ENCODE measurements at places on chromosomes 2 and 18.

- DNase-seq, result no peak
Measured at GRCh38 chr2:70101174-70101573, 13.9 kb downstream of the PCBP1 start.

- no peak for DNase-seq
Measured at GRCh38 chr2:70902067-70902442, 33.6 kb upstream of the ATP6V1B1 start.

DNA sequence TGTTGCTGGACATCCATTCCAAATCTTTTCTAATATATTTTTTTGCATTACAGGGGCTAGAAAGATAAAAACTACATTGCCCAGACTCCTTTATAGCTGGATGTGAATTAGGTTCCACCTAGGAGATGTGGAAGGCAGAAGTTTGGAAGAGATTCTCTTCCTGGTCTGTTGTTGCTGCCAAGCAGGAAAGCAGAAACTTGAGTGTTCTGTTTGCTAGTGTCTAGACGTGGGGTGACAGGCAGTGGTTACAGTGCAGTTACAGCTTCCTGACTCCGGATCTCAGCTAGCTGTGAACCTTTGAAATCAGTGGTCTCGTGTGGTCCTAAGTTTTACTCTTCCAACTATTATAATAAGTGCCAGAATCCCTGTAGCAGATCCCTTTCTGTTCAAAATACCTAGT lies 46.2 kb downstream of the COL4A4 start:
- DNase-seq, result no peak

DNA sequence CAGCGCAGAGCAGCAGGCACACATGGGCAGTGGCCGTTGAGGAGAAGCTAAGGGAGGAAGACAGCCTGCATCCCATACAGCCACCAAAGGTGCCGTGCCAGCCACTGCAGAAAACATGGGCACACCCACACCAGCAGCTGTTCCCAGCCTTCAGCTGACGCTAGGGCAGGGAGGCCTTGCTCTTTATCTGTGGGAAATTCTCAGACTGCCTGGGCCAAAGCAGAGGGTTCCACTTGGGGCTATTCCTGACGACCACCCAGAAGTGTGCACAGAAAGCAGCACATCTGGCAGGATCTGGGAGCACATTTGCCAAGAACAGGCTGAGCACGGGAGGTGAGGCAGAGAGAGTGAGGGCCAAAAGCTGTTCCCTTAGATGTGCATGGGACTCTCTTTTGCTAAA lies 101.3 kb upstream of the SOX11 start:
- DNase-seq, result no peak

- no peak for DNase-seq
Measured at GRCh38 chr2:40556293-40556692, 104.4 kb upstream of the SLC8A1 start.

DNA sequence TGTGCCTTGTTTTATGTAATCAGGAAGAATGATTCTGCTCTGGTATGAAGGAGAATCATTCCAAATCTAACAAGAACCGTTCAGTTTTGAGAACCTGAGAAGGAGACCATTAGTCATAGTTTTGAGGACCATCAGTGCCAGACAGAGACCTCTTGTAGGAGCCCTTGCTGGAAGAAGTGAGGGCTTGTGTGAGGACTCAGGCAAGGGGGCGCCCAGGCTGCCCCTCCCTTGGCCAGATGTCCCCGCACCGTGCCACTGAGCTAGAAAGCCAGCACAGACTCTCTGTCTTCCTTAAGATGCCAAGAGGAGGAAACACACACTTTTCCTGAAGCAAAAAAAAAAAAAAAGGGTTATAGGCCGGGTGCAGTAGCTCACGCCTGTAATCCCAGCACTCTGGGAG lies 55.7 kb upstream of the SLC39A10 start:
- DNase-seq, result no peak

- no peak for DNase-seq
Measured at GRCh38 chr2:232781765-232782164, 5.4 kb upstream of the KCNJ13 start.

- no peak for DNase-seq
Measured at GRCh38 chr18:43886341-43886740, 609.1 kb upstream of the SYT4 start.

DNA sequence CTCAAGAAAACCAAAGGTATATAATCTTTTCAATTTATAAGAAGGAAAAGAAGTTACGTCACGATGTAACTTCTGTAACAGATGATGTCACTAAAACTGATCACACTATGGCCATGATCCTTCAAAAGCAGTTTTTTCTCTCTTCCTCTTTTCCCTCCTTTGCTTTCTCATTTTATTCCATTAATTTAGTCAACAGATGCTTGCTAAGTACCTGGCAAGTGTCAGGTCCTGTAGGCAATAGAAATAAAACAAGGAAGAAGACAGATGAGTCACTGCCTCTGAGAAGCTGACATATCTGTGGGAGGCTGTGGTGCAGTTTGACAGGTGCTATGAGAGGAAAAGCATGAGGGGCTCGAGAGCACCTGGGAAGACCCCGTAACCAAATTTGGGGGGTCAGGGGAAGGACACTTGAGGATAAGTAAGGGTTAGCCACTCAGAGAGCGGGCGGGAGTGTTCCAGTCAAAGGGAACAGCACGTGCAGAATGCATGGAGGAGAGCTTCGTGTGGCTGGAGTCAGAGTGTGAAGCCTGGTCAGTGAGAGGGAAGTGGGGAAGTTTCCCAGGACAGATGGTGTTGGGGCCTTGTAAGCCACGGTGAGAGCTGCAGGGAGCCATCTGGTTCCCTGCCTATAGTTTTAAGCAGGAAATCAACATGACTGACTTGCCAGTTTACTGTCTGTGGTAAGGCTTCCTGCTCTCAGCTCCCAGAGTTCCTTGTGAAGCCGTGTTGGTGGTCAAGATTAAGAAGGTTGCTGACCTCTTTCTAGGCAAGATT lies 198.8 kb upstream of the FOSL2 start:
- DNase-seq, result no peak

Data from T-helper 2 cell (primary cell).